NCI-H1930 (cell line): ENCODE measurements at places on chromosomes 7 and 10.

- DNase-seq, result no peak
Measured at GRCh38 chr10:101939008-101939648, 95.5 kb upstream of the KCNIP2 start.

GRCh38 chr10:31689233-31689632, 239.4 kb downstream of the ARHGAP12 start:
- no peak for DNase-seq

GRCh38 chr7:8719102-8719501, 285.7 kb downstream of the NXPH1 start:
- DNase-seq, result no peak

GRCh38 chr7:122595885-122596284, 103.0 kb downstream of the RNF133 start:
- DNase-seq, result peak; percentile 54

DNA sequence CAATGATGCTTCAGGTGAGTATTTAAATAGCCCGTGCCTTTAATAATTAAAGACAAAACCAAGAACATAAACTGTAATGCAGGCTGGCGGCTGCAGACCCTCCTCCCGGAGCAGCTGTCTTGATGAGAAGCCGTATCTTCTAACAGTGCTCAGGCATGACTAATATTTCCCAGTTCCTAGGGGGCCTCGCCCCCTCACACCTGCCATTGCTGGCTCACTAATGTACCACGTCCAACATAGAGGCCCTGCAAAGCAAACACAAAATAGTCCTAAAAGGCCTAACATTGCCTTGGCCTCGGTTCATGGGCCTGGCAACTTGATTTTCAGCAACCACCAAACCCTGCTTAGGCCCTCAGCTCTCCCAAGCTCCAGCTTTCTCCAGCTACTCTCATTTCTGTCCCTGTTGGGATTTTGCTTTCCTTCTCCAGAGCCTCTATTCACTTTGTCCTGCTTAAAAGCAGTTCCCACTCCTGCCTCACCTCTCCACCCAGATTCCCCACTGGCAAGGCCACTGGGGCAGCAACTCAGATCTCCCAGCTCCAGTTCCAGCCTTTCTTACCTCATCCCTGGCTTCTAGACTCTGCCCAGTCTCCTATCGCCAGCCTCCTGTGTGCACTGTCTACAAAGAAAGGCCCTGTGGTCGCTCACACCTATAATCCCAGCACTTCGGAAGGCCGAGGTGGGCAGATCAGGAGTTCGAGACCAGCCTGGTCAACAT, 16.2 kb downstream of the SORBS1 start:
- no peak for DNase-seq

- no peak for DNase-seq
Measured at GRCh38 chr10:4519658-4520402, 306.2 kb upstream of the AKR1E2 start.

DNA sequence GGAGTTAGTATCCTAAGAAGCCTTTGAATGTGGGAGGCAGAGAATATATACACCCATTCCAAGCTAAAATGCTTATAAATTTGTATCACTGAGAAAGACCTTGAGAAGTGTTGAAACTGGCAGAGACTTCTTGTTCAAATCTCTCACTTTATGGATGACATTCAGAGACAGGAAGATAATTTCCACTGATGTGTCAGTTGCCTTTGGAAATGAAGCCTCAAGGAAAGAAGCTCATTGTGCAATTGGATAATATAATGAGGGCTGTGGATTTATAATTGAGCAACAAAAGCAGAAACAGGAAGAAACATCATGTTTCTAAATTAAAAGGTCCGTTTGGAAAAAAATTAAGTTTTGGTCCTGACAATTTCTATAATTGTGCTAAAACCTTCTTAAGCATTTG, 789.9 kb upstream of the IGFBP3 start:
- DNase-seq, result no peak

GRCh38 chr7:135251496-135252391, 18.1 kb downstream of the STRA8 start:
- no peak for DNase-seq

DNA sequence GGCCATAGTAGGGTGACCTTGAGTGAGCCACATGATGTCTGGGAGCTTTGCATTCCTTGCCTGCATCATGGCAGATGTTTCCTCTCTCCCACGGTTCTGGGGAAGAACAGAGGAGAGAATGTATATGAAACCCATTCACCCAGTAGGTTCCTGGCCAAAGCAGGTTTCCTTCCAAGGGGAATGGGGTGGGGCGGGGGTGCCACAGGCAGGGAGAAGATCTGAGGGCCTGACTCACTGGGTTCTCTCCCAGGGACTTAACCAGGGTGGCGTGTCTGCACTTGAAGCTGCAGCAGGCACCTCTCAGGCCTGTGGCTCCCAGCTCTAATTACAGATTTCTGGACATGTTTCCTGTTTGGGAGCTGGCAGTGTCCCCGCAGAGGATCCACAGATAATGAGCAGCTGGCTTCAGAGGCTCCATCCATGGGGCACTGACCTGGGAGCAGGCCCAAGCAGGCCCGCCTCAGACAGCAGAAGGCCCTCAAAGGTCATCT, 50.2 kb upstream of the ZMIZ1 start:
- DNase-seq, result no peak

GRCh38 chr7:137547485-137547884, 204.0 kb upstream of the PTN start:
- DNase-seq, result no peak

- no peak for DNase-seq
Measured at GRCh38 chr7:127736511-127736910, 84.5 kb downstream of the SND1 start.

DNA sequence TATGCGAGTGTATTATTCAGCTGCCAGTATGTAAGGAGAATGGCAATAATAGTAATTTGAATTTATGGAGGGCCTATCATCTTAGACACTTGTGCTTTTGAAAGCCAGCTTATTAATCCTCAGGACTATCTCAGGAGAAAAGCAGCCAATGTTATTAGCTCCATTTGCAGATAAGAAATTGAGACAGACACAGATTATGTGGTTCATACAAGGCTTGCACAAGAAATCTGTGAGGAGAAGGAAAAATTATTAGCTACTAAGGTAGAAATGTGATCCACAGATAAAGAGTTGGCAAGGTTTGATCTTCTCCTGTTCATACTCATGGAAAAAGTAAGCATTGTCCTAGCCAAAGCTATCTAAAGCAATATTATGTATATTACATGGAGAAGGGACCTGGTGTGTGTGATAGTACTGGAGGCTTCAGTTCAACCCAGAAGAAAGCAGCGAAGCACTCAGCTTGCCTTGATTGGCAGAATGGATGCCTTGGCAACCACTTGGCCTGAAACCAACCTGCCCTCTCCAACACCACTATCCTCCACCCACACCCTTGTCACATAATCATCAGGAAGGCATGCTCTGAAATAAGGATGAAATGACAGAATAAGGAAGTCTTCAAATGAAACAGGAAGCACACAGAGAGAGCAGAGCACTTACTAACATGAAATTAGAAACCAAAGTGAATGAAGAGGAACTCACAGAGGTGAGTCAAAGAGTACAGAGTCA, 18.0 kb downstream of the MACC1 start:
- no peak for DNase-seq

DNA sequence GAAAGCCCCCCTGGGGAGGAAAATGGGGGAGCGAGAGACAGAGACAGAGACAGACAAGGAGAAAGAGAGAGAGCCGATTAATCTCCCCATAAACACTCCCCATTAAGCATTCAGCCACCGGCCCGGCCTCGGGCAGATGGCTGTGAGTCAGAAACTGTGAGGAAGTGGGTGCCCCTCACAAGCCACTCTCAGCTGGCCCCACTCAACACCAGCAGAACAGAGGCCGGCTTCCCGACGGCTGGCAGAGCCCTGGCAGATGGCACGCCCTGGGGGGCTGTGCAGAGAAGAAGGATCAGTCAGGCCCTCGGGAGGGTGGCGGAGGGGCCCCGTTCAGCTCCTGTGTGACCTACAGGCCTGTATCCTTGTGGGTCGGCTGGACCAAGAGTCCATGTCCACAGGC, 41.2 kb downstream of the CAMK2B start:
- no peak for DNase-seq

DNA sequence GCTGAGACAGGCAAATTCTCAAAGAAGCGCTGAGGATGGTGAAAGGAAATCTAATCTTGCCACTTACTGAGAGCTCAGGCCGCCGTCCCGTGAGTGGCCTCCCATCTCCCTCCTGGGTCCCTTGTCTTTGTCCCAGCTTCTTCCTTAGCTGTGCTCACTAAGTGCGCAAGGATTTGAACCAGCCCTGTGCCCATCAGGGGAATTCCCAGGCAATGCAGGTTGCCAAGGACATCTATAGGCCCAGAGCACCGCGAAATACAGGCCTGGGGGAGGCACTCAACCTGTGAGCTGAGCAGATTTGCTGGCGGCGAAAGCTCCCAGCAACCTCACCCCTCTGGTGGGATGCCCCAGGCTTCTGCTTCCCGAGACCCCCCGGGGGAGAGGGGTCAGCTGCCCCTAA, 64.8 kb downstream of the OAT start:
- no peak for DNase-seq

DNA sequence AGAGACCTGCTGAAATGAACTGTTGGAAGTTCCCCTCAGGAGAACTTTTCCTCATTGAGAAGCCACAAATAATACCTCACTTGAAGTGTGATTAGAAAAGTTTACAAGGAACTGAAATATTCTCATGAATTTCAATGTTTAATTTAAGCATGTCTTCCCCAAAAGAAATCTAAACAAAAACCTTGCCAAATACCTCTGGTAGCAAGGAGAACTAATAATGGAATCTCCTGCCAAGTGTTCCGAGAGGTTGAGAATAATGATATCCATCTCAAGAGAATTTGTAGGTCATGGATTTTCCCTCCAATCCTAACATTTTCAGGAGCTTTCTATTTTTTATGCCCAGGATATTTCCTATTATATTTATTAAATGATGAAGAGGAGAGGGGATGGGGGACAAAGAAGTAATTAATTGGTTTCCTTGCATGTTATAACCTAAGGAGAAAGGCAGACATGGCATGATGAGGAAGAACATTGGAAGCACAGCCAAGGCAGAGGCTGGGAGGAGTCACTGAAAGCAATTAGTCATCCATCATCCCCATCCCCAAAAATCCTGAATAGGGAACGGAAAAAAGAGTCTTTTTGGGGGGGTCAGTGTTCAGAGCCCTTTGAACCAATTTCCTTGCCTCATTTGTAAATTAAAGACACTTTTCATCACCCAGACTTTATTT, 93.6 kb upstream of the IL6 start:
- DNase-seq, result no peak
